ENCODE measurements at places on chromosomes 12 and 14. TPM values are rescaled to one million over a fixed set of nuclear protein-coding genes. Genes with fewer than 3 reads are reported as not detected.
A peak's percentile ranks its signal among the peaks of the same experiment; 100 is the strongest.

DNA sequence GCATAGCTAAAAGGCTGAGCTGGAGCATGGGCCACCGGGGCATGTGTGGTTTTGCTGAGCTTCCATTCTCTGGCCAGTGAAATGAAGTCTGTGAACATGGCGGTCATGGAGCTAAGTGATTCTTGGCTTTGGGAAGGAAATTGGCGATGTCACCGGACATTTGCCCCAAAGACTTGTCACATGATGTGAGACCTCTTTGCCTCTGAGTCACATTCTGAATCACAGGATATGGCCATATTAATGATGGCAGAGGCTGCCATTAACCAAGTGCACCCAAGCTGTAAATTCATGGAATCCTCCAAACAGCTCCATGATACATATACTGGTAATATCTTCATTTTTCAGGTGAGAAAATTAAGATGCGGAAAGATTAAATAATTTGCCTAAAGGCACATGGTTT, 27.4 kb upstream of the BATF start:
- DNase-seq, result no peak

DNA sequence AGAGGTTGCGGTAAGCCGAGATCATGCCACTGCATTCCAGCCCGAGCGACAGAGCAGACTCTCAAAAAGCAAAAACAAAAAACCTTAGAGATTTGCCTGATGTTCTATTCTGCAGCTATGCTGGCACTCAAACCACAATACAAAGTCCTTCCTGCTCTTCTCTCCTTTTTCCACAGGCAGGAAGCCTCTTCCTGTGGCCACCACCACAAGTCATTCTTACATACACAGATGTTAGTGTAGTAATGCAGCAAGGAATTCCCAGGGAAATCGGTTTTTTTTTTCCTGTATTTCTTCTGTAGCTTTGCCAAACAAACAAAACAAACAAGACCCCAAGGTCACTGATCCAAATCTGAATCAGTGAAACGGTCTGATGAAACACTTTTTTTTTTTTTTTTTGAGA, 104.3 kb downstream of the FIGNL2 start:
- no peak for DNase-seq

GRCh38 chr14:76882651-76883050, 56.4 kb downstream of the LRRC74A start:
- no peak for DNase-seq

GRCh38 chr12:120421701-120422100, 16.2 kb upstream of the COX6A1 start:
- no peak for DNase-seq

DNA sequence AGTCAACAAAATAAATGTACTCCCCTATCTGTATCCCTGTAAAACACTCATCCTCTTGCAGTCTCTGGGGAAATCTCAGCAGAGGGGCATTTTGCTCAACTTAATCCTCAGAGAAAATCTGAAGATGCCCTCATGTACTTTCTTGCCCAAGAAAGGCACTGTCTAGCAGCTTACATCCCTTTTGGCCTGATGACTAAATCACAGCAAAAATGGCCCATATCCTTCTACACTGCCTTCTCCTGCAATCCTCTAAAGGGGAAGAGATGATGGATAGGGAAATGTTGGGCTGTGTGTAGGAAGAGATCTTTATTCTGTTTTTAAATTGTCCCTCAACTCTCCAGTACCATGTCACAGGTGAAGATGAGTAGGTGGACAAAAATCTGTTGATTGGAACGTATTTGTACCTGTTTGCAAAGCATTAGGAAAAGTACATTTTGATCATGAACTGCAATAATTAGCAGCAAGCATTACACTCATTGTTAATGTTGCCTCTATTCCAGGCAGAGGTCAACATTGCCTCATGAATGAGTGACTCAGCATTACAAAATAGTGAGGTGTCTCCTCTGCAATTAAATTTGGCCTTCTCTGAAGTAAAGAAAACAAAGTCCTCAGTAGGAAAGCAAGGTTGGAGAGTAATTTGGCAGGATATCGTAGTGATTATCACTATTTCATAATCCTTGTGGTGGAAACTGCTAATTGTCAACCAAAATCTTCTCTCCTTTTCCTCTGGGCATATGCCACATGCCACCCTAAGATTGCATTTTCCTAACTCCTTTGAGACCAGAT, 172.4 kb upstream of the CAND1 start:
- no peak for DNase-seq

DNA sequence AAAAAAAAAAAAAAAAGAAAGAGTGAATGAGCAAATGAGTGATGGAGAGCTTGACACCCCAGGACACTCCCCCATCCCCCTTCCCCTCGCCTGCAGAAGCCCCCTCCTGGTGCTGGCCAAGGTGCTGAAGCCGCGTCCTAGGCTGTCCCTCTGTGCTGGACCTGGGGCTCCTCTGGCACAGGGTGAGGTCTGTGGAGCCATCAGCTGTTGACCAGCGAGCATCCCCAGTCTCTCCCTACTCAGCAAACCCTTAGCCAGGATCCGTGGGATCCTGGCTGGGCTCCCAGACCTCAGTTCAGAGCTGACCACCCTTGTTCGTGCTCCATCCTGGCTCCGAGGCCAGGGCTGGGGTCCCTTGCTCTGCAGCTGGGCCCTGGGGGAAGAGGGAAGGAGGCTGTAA, 5.4 kb upstream of the KIF26A start:
- no peak for DNase-seq

- DNase-seq, result peak; percentile 4
Observed at GRCh38 chr14:104386151-104386841, 193.3 kb upstream of the C14orf180 start.

DNA sequence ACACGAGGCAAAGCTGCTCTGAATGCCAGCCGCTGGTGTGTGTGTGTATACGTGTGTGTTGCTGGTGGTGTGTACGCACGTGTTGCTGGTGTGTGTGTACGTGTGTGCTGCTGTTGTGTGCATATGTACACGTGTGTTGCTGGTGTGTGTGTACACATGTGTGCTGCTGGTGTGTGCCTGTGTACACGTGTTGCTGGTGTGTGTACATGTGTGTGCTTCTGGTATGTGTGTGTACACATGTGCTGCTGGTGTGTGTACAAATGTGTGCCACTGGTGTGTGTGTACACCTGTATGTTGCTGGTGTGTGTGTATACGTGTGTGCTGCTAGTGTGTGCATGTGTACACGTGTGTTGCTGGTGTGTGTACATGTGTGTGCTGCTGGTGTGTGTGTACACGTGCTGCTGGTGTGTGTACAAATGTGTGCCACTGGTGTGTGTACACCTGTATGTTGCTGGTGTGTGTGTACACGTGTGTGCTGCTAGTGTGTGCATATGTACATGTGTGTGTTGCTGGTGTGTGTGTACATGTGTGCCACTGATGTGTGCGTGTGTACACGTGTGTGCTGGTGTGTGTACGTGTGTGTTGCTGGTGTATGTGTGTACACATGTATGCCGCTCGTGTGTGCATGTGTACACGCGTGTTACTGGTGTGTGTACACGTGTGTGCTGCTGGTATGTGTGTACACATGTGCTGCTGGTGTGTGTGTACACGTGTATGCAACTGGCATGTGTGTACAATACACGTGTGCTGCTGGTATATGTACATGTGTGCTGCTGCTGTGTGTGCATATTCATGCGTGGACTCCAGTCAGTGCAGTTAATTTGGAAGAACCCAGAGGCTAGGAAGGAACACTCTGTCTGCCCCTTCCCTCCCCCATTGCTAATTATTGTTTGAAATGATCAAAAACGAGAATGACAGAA, 47.2 kb downstream of the CACNA2D4 start:
- DNase-seq, result no peak

GRCh38 chr14:37138898-37139297, 33.5 kb downstream of the SLC25A21 start:
- DNase-seq, result no peak

- no peak for DNase-seq
Observed at GRCh38 chr12:47017901-47018475, 61.4 kb upstream of the PCED1B start.

DNA sequence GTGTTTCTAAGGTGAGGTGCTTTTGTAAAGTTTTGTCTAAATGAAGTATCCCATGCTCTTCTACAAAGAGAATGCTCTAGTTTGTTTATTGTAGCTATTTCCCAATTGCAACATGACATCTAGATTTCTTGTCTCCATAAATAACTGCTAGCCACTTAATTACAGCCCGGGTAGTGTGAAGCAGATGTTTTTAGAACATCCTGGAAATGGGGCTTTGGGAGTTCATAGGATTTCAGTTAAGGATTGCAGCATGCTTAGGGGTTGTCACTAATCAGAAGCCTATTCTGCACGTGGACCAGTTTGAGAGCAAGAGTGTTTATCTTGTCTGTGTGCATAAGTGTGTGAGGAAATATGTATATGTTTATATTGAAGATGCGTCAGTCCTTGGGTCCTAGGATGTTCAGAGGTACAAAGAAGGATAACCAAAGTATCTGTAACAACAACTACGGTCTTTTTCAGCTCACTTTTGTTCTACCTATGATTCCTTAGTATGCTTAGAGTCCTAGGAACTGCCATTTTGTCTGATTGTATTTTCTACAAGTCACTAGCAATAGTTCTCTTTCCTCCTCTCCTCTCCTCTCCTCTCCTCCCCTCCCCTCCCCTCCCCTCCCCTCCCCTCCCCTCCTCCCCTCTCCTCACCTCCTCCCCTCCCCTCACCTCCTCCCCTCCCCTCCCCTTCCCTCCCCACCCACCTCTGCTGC, 135.3 kb downstream of the ACSS3 start:
- no peak for DNase-seq

DNA sequence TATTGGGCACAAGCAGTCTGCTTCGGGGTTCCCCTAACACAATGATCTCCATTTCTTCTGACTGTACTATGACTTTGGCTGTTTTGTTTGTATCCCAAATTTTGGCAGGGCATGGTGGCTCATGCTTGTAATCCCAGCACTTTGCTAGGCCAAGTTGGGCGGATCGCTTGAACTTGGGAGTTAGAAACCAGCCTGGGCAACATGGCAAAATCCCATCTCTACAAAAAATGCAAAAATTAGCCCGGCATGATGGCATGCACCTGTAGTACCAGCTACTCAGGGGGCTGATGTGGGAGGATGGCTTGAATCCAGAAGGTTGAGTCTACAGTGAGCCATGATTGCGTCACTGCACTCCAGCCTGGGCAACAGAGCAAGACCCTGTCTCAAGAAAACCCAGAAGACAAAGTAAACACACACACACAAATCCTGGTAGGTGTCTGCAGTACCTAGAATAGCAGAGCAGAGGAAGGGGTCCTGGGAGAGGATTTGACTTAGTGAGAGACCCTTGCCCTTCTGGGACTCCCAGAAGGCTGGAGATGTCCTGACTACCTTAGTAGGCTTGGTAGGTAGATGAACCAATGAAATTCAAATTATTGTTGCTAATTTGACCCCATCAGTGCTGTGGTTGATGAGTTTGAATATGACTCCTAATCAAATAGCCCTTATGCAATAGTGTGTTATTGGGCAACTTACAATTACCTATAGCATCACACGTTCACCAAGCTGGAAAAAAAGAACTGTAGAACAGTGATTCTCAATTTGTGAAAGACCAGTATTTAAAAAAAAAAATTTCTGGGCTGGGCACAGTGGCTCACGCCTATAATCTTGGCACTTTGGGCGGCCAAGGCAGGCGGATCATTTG, 6.8 kb upstream of the AEBP2 start:
- DNase-seq, result no peak

Gene KIF26A
- 17.1 TPM for total RNA-seq

DNA sequence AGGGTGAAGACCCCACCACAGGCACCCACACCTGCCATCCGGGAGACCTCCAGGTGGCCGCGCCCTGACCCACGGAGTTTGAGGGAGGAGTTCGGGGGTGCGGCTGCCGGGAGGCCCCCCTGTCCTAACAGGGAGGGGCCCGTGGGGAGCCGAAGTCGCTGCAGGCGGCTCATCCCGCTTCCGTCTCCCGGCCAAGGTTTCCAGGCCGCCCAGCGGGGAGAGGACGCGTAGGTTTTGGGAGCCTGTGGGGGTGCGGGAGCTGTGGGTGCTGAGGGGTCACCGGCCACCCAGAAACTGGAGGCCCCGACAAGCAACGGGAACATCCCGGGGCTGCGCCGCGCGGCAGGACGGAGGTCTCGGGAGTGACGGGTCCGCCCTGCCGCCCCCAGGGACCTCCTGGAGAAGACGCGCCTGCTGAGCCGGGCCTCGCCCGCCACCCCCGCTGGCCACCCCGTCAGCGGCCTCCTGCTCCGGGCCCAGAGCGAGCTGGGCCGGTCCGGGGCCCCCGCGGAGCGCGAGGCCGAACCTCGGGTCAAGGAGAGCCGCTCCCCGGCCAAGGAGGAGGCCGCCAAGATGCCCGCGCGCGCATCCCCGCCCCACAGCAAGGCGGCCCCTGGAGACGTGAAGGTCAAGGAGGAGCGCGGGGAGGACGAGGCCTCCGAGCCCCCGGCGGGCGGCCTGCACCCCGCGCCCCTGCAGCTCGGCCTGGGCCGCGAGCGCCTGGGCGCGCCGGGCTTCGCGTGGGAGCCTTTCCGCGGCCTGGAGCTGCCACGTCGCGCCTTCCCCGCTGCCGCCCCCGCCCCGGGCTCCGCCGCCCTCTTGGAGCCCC, 27.6 kb downstream of the LRCOL1 start:
- no peak for DNase-seq

DNA sequence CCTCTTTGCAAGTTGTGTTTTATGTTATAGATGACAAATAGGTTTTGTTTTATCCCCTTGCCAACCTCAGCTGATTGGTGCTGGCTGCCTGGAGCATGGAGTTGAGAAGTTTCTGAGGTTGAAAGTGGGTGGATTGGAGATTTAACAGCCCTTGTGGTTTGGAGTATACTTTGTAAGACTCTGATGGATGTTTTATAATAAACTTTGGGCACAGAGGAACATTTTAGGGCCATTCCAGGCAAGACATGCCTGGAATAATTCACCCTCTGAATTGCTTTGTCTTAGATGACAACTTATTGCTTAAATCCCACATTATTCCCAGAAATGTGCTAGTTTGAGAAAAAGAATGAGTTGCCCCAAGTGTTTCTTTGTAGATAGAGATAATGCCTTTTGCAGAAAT, 158.9 kb downstream of the SLC5A8 start:
- DNase-seq, result no peak

GRCh38 chr12:102811110-102811737, 105.8 kb downstream of the PAH start:
- DNase-seq, result peak; percentile 18

- DNase-seq, result no peak
Observed at GRCh38 chr12:43099691-43100163, 452.3 kb downstream of the ADAMTS20 start.

DNA sequence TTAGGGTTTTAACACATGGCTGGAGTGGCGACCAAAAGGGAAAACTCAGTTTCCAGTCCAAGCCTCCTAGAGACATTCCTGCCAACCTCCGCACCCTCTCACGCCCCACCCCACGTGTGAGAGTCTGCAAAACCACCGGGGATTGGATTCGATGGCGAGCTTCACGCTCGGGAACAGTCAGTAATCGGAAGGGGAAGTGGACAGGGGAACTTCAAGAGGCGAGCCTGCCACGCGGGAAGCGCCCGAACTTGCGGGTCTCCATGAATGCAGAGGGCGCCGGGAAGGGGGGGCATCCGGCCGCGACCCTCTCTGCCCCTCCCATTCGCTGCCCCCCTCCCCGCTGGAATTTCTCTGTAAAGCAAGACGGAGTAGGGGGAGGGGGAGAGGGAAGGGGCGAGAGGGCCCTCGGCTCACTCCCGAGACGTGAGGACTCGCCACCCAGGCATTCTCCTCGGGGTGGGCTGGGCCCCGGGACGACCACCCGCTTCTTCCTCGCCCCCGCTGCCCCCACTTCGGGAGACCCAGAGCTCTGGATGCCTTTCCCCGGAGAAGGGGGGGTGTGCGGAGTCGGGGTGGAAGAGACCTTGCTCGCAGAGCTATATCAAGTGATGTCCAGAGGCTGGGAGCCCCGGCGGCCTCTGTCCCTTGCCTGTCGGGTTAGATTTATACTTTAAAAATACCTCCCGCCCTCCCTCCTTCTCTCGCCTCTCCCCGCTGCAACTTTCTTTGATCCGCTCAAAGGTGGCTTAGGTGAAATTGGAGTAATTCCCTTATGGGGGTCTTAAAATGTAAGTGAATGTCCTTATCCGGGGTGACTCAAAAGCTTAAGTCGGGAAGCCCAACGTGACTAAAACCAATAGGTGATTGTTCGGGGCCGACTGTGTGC, 2.5 kb upstream of the CCND2 start:
- DNase-seq, result peak; percentile 40
